ENCODE measurements at places on chromosomes 5 and 9. TPM values are rescaled to one million over a fixed set of nuclear protein-coding genes. Genes with fewer than 3 reads are reported as not detected.
A peak's percentile ranks its signal among the peaks of the same experiment; 100 is the strongest.

GRCh38 chr5:66828548-66829357, 232.6 kb downstream of the MAST4 start:
- peak; percentile 84 for ATAC-seq

- no peak for ATAC-seq
Measured at GRCh38 chr5:76514713-76515112, 108.5 kb downstream of the F2RL2 start.

DNA sequence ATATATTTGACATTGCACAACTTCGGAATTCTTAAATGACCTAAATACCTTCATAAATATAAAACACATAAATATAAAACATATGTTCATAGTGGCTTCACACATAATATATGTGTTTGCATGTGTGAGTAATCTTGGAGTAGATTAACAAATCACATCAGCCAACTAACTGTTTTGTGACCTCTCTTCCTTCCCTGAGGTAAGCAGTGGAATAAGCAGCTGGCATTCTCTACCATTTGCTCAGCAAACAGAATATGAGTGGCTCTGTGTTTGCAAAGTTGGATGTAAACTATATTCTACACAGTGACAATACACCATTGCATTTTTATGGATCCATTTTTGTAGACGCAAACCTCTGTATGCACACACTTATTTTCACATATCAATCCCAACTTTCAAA, 189.9 kb downstream of the ACER2 start:
- no peak for ATAC-seq

DNA sequence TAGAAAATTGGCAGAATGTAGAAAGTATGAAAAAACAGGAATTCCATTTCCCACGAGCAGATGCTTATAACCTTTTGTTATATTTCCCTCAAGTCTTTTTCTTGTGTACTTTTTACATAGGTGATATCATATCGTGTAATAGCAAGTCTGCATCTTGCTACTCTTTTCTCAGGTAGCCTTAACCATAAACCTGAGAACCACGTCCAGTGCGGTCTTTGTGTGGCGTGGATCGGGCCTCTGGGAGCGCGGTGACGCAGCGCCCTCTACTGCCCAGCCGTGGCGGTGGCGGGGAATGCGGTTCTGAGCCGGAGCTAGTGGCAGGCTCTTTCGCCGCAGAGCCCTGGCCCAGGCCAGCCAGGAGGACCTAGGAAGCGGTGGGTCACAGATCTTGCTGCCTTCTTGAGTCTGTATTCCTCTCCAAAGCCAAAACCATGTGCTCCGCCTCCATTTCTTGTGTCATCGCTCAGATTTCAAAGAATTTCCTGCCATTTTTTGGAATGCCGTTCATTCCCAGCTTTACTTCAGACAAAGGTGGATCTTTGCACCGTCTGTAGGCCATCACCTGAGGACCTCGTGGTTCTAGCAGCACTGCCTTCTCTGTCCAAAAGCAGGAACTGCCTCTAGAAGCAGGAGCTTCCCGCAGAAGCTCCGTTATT, 71.9 kb downstream of the MVB12B start:
- peak; percentile 51 for ATAC-seq

DNA sequence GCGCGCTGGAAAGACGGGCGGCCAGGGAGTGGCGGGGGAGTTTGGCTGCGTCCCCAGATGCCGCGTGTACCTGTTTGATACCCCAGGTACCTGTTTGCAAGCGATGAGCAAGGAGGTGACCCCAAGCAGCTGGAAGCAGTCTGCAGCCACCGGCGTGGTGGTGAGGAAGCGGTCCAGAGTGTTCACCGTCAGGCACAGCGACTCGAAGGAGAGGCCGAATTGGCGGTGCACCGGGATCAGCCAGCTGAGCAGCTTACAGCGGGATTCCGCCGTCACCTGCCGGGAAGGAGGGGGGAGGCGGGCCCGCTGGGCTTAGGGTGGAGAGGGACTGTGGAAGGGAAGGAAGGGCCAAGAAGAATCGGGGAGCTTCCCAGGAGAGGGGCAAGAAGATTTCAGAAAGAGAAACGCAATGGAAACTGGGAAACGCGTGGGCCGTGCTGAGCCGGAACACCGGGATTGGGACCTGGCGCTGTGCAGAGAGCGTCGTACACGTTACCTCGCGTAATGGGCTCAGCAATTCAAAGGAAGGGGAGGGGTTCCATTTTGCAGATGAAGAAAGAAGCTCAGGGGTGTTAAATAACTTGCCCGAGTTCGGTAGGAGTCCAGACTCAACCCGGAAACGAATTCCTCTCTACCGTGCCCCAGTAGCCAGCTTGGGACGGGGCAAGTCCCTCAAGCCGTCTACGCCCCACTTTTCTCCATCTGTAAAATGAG, 980 bp downstream of the CCNO start:
- no peak for ATAC-seq

GRCh38 chr9:88184976-88185375, 46.7 kb upstream of the SPATA31C2 start:
- no peak for ATAC-seq

- no peak for ATAC-seq
Measured at GRCh38 chr9:133862585-133863256, 124.6 kb upstream of the SARDH start.

DNA sequence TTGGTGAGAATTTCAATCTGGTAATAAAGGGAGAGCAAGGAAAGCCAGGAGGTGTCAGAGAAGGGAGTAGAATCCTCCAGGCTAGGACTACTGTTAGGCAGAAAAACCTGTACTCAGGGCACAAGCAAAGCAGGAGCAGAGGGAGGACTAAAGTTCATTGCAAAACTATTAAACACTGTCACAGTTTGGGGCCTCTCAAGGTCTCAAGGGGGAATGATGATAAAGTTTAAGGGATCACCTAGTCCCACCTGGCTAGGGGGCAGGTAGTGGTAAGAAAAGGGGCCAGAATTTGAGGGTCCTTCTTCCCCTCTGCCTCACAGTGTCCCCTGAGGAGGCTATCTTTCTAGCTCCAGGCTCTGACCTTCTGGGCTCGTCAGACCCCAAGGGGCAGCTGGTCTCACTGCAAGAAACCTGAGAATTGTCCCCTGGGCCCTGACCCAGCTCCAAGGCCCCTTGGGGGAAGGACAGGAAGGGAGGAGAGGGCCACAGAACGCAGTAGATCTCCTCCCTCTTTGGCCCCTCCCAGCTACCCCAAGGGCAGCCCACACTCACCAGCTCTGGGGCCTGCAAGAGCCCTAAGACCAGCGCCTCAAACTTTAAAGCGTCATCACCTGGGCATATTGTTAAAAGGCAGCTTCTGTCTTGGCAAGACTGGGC, 974 bp downstream of the CCDC69 start:
- peak; percentile 82 for ATAC-seq

- peak; percentile 98 for ATAC-seq
Measured at GRCh38 chr5:96091874-96092273, 130.2 kb upstream of the ELL2 start.

Gene SUSD1
- 6.3 TPM for total RNA-seq

Gene IGFBPL1
- total RNA-seq, result not detected

Gene OXCT1
- 74.4 TPM for total RNA-seq
